Fibroblast of skin of right quadriceps (primary cell): ENCODE measurements at places on chromosomes 12 and 14.

DNA sequence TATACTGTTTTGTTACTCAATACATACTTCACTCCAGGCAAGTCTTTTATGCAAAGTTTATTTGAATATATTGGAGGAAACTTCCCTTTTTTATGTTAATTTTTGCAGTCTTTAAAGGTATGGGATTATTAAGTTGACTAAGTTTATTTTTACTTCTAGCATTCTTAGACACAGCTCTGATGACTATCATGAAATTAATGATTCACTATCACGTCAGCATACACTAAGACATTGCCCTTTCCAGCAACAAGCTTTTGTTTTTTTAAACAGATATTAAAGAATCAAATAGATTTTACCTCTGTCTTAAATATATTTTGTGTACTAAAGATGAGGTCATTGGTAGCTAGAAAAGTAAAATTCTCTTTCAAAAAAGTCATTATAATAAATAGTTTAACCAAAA lies 52.1 kb downstream of the DERA start:
- peak; percentile 10 for DNase-seq

- DNase-seq, result no peak
These were observed 174.6 kb upstream of the SFSWAP start for GRCh38 chr12:131536337-131536736.

GRCh38 chr14:91335191-91336092 lies 82.2 kb downstream of the CCDC88C start:
- no peak for DNase-seq

- DNase-seq, result no peak
These were observed 10.1 kb upstream of the TMCC3 start for GRCh38 chr12:94660436-94660835.

DNA sequence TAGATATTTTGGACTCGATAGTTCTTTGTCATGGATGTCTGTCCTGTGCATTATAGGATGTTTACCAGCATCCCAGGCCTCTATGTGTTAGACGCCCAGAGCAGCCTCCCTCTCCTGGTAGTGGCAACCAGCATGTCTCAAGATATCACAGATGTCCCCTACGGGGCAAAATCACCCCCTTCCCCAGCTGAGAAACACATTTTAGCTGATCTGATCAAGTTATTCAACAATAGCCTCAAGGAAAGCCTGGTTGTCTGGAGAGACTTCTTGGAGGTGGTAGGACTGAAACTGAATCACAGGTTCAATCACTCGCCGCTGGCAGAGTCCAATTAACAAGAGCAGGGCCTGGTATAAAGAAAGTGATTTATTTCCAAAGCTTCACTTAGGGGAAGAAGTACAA lies 17.6 kb downstream of the BDKRB1 start:
- no peak for DNase-seq

DNA sequence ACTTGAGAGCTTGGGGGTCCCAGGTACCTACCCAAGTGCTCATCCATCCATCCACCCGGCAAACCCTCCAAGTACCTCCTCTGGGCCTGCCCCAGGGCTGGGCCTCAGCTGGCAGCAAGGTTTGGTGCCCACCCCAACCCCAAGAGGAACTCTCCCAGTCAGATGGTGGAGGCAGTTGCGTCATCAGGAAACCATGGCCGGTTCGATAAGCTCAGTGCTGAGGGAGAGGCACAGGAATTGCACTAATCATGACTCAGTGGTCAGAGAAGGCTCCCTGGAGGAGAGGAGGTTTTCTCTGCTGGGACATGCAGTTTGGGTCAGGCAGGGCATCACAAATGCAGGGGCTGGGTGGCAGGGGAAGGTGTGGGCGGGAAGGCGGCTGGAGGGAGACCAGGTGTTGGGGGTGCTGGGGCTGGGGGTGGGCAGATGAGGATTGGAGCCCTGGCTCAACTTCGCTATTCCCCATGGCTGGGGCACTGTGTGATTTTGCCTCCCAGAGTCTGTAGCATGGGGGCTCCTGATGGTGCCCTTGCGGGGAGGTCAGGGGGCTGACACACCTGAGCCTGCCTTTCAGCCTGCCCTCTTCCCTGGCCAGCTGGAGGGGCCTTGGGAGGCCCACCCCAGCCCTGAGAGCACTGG lies 32.2 kb downstream of the SH2B3 start:
- DNase-seq, result peak; percentile 79

DNA sequence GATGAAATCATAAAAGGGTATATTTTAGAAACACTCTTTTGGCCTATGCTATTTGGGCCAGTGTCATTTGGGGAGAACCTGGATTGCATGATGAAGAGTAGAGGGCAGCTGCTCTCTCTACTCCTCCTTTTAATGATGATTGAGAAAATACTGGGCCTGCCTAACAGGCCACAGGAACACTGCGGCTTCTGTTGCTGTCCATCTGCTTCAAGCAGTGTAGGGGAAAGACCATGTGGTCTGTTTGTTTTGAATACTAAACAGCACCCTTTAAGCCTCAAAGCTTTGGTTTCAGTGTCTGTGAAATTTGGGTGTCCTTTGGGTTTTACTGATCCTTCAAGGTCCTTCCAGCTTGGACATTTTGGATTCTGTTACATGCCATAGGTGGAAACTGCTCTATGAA lies 78.0 kb downstream of the TTC6 start:
- DNase-seq, result no peak

GRCh38 chr14:103613517-103613916 lies 15.5 kb upstream of the KLC1 start:
- DNase-seq, result no peak

DNA sequence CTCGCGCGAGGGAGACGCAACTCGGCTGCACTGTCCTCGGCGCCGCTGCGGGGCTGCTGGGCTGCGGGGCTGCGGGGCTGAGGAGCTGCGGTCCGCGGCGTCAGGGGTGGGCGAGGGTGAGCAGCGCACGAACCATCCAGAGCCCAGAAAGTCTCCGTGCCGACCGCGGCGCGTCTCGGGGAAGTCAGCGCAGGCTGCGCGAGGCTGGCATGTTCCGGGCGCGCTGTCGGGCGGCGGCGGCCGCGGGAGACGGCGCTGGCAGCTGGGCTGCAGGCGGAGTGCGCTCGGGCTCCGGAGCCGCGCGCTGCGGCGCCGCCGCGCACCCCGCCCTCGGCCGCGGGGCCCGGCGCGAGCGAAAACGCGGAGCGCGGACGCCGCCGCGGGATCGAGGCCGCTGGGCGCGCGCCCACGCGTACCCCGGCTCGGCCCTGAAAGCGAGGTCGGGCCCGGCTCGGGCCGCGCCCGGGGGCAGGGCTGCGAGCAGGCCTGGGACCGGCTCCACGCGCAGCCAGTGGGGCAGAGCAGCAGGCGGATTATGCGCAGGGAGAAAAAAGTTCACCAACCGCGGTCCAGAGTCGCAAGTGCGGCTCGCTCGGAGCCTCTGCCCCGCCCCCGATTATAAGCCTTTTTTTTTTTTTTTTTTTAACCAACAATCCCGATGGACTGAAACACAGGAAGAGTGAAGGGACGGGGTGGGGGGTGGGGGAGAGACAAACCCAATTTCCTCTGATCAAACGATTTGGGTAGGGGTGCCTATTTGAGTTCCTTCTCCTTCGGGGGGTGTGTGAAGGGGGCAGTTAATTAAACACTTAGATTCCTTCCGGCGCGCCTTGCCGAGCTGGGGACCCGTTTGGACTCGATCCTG lies at the start of gene PRICKLE1:
Gene PRICKLE1 (minus strand): TSS at position 282 of the 865 bp plus-strand sequence. CDS start 117,230 bp downstream, outside the sequence.
- peak; percentile 50 for DNase-seq

- DNase-seq, result no peak
These were observed 205.9 kb downstream of the STXBP6 start for GRCh38 chr14:24844011-24844410.

DNA sequence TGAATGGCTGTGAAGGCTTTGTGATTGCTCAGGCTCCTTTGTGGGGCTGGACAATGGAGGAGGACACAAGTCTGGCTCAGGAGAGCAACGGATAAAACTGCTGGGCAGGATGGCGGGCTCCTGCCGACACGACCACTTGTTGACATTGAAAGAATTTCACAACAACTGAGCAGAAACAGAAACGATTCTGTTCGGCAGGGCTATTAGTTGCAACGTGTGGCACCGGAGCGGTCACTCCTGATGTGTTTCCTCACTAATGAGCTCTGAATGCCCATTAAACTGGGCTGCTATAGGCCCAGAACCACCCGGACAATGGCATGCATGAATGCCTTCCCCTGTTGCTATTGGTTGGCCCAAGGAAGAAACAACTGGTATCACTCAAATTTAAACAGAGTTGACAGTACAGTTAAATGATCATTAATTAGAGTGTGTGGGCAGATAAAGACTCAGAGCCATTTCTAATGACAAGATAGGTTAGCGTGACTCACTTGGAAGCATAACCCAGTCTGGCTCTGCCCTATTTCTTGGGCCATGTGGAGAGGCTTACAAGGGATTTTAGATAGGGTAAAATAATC lies 142.9 kb downstream of the ASCL1 start:
- DNase-seq, result no peak

DNA sequence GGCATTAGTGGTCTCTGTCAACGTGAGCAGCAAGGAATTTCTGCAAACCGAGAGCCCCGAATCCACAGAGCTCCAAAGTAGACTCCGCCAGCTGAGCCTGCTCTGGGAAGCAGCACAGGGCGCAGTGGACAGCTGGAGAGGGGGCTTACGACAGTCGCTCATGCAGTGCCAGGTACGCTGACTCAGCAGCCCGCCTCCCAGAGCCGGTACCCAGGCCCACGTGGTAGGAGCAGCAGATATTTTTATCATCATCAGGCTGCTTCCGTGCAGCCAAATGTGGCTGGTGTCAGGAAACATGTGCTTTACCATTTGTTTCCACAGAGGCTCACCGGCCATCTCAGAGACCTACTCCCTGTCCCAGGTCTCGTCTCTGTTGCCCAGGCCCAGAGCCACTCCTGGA lies 73.7 kb downstream of the ESR2 start:
- DNase-seq, result no peak

GRCh38 chr12:119204671-119205285 lies 26.0 kb downstream of the HSPB8 start:
- DNase-seq, result no peak

DNA sequence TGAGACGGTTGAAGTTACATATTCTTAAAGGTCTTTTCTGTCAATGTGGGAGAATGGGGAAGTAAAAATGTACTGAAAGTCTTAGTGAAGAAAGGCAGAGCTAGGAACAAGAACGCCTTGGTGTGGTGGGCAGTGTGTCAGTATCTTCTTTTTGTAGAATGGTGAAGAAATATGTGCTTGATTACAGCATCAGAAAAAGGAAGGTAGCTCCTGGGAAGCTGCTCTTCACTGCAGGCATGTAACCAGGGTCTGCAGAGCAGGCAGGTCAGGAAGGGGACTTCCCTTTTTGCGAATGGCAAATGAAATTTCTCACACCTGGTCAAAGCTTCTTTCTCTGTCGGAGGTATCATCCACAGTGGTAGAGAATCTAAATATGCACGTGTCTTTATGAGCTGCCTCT lies 226.2 kb downstream of the ADAMTS20 start:
- no peak for DNase-seq

- peak; percentile 37 for DNase-seq
These were observed 135.1 kb downstream of the RBM19 start for GRCh38 chr12:113831016-113831415.

DNA sequence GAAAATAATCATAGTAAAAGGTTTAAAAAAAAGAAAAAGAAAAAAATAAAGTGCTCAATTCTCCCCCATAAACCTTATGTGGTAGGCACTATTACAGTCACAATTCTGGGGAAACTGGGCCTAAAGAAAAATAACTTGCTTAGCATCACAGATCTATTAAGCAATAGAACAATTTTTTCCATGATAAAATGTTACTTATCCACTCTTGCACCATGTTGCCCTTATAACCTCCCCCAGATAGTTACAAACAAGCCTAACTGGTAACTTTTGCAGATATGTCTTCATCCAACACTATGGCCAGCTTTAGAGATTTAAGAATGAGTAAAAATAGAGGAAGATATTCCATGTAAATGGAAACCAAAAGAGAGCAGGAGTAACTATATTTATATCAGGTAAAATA lies 164.8 kb downstream of the DUSP6 start:
- DNase-seq, result no peak
